ENCODE measurements at places on chromosomes 11 and 22.

GRCh38 chr22:28407645-28408044 is 272.0 kb downstream of the TTC28 start:
- DNase-seq = no peak

DNA sequence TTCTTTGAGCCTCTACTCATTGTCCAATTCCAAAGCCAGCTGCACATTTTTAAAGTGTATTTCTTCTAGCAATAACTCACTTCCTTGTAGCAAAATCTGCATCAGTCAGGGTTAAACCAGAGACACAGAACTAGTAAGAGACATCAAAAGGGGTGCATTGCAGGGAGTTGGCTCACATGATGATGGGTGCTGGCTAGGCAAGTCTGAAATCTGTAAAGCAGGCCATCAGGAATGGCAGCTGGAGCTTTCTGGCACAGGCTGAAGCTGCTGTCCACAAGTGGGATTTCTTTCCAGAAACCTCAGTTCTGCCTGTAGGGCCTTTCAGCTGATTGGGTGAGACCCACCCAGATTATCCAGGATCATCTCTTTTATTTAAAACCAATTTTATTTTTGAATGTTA is 698.1 kb downstream of the NTM start:
- no peak for DNase-seq

GRCh38 chr11:96385187-96385586 is 4.5 kb downstream of the CCDC82 start:
- DNase-seq = no peak

GRCh38 chr11:112652786-112653390 is 308.3 kb upstream of the NCAM1 start:
- no peak for DNase-seq

DNA sequence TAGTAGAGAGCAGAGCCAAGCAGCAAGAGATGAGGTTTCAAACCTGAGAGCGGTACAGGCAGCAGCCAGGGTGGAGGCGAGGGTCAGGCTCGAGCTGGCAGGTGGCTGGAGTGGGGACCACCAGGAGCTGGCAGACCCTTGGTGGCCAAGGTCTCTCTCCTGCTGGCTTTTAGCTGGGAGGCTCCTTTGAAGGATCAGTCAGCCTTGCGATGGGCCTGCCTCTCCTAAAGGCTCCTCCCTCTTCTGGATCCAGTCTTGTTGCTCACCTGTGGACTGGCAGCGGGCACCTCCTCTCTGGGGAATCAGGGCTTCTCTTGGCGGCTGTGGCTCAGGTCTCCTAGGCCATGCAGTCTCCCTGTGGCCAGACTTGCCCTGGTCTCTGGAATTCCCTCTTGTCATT is 24.8 kb downstream of the TPST2 start:
- no peak for DNase-seq

Data from spinal cord (tissue), 10 donors.